ENCODE measurements at places on chromosomes 11 and 22. TPM values are rescaled to one million over a fixed set of nuclear protein-coding genes. Genes with fewer than 3 reads are reported as not detected.

The PGA5 gene
- 0.79 TPM for total RNA-seq

The IRAG1 gene
- total RNA-seq, result 3.7 TPM

The TRIM51 gene
- not detected for total RNA-seq

The LRRC10B gene
- total RNA-seq, result 0.12 TPM

The OR56B1 gene
- total RNA-seq, result not detected

- no peaks in the 10 kb centered on the region for H3K27me3 ChIP-seq
- no peaks in the 10 kb centered on the region for H3K36me3 ChIP-seq
- peak overlapping the region; percentile 66 for H3K4me3 ChIP-seq
- no peak overlapping the region for H3K27ac ChIP-seq
Measured at GRCh38 chr11:77067861-77068443, 1.2 kb downstream of the CAPN5 start.

DNA sequence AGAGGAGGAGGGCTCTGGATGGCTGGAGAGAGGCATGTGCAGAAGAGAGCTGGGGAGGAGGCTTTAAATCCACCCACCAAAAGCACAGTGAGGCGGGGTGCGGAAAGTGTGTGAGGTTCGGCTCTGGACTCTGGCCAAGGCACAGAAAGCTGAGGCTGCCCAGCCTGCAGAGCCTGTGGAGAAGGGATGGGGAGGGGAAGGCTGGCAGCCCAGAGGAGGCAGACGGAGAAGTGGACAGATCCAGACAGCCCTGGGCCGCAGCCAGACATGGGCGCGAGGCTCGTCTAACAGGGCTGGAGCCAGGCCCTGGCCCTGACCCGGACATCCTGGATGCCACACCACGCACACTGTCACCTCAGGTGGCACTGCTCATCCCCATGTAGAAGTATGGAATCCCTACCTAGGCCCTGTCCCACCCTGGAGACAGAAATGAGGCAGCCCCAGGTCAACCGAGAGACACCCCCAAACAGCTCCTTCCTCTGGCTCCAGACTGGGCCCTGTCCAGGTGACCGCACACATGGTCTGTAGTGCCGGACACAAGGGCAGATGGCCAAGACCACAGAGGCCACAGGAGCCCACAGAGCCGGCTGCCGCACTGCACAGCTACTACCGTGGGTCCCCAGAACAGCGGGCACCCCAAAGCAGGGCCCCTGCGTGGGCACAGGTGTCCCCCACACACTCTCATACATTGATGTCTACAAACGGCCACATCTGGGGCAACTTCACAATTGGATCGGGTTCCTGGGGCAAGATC, 16.6 kb upstream of the MOB2 start:
- H3K36me3 ChIP-seq, result no peaks in the 10 kb centered on the region
- peaks cover 4% of the 10 kb centered on the region for H3K4me1 ChIP-seq
- H3K27me3 ChIP-seq, result no peaks in the 10 kb centered on the region
- DNase-seq, result no peak
- no peak overlapping the region for H3K27ac ChIP-seq

- H3K4me3 ChIP-seq, result no peak overlapping the region
- H3K36me3 ChIP-seq, result no peaks in the 10 kb centered on the region
- DNase-seq, result peak; percentile 40
- no peak overlapping the region for H3K27ac ChIP-seq
Measured at GRCh38 chr11:127640561-127641451, 640.2 kb upstream of the KIRREL3 start.

GRCh38 chr11:107679255-107680024, 32.4 kb downstream of the SLN start:
- no peaks in the 10 kb centered on the region for H3K4me1 ChIP-seq
- no peak overlapping the region for H3K4me3 ChIP-seq
- H3K27ac ChIP-seq, result no peak overlapping the region
- no peak for DNase-seq
- no peaks in the 10 kb centered on the region for H3K27me3 ChIP-seq
- H3K36me3 ChIP-seq, result no peaks in the 10 kb centered on the region

DNA sequence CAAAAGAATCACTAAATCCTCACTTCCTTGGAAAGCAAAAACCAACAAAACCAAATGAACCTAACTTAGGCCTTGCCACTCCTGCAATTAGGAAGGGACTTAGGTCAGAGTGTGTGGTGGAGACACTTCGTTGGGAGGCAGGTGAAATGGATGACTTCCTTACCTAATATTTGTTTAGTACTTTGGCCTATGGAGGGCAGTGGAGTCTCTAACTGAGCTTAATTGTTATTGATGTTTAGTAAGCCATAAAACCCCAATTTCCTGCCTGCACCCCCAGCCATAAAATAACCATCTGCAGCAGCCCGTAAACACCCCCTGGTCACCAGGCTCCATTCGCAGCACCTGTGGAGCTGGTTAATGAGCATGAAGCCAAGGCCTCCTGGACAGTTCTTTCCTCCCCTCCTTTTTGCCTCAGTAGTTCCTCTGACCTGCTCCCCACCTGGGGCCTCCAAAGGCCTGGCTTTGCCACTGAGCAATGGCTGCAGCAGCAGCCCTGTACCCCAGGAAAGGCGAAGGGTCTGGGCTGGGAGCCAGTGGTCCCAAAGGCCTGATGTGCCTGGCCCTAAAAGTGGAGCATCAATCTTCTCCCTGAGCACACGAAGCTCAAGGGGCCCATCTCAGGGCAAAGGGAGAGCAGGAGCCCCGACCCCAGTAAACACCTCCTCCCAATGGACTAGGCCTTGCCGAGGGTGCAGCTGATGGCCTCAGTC, 15.6 kb upstream of the SYT13 start:
- no peak overlapping the region for H3K27ac ChIP-seq
- H3K4me3 ChIP-seq, result no peak overlapping the region
- H3K4me1 ChIP-seq, result no peaks in the 10 kb centered on the region

- no peak overlapping the region for H3K27ac ChIP-seq
- no peaks in the 10 kb centered on the region for H3K36me3 ChIP-seq
- no peak overlapping the region for H3K4me3 ChIP-seq
- no peaks in the 10 kb centered on the region for H3K27me3 ChIP-seq
Measured at GRCh38 chr11:39288011-39288410, 2171.4 kb downstream of the LRRC4C start.

- DNase-seq, result no peak
- no peak overlapping the region for H3K27ac ChIP-seq
- H3K4me3 ChIP-seq, result no peak overlapping the region
- H3K36me3 ChIP-seq, result peaks cover 31% of the 10 kb centered on the region
Measured at GRCh38 chr11:8686325-8686724, 3.7 kb downstream of the RPL27A start.

DNA sequence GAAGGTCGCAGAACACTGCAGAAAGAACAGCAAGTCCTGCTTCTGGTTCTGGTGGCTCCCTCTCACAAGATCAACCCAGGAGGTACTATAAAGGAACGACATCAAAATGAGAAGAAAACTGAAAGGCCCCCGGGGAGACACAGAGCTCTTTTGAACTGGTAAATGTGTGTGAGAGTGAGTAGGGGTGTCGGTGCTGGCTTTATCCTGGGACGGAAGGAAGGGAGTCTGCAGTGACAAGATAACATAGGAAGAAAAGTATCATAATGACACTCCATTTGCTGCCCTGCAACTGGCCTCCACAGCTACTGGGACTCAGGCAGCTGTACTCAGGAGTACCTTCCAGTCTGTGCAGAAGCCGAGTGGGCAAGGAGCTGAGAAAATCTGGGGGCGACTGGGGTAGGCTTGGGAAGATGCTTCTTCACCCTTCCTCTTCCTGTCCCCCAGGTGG, 60.9 kb downstream of the ENTHD1 start:
- peaks cover 15% of the 10 kb centered on the region for H3K27me3 ChIP-seq
- no peak overlapping the region for H3K27ac ChIP-seq
- no peak for DNase-seq
- H3K4me3 ChIP-seq, result no peak overlapping the region
- H3K36me3 ChIP-seq, result no peaks in the 10 kb centered on the region
- no peaks in the 10 kb centered on the region for H3K4me1 ChIP-seq

- peaks cover 9% of the 10 kb centered on the region for H3K27me3 ChIP-seq
- no peak for DNase-seq
- no peak overlapping the region for H3K4me3 ChIP-seq
- H3K27ac ChIP-seq, result no peak overlapping the region
- H3K36me3 ChIP-seq, result no peaks in the 10 kb centered on the region
- peaks cover 17% of the 10 kb centered on the region for H3K4me1 ChIP-seq
Measured at GRCh38 chr11:44770401-44770800, 43.6 kb downstream of the TSPAN18 start.

- H3K27me3 ChIP-seq, result no peaks in the 10 kb centered on the region
- no peaks in the 10 kb centered on the region for H3K36me3 ChIP-seq
- DNase-seq, result no peak
Measured at GRCh38 chr11:104033561-104033960, 2.9 kb upstream of the DDI1 start.

- H3K27ac ChIP-seq, result no peak overlapping the region
- H3K36me3 ChIP-seq, result no peaks in the 10 kb centered on the region
- H3K27me3 ChIP-seq, result peaks cover 52% of the 10 kb centered on the region
- H3K4me1 ChIP-seq, result peaks cover 16% of the 10 kb centered on the region
- DNase-seq, result no peak
Measured at GRCh38 chr11:43582863-43583462, 97.6 kb upstream of the HSD17B12 start.

GRCh38 chr11:134236834-134237556, 12.5 kb downstream of the VPS26B start:
- H3K36me3 ChIP-seq, result peaks cover 12% of the 10 kb centered on the region
- no peak overlapping the region for H3K4me3 ChIP-seq
- DNase-seq, result no peak
- no peaks in the 10 kb centered on the region for H3K4me1 ChIP-seq
- no peaks in the 10 kb centered on the region for H3K27me3 ChIP-seq
- no peak overlapping the region for H3K27ac ChIP-seq

- H3K27me3 ChIP-seq, result no peaks in the 10 kb centered on the region
- H3K36me3 ChIP-seq, result no peaks in the 10 kb centered on the region
- H3K27ac ChIP-seq, result no peak overlapping the region
- H3K4me1 ChIP-seq, result peaks cover 15% of the 10 kb centered on the region
Measured at GRCh38 chr22:19896665-19897355, 42.1 kb upstream of the GNB1L start.

- H3K36me3 ChIP-seq, result no peaks in the 10 kb centered on the region
- peaks cover 16% of the 10 kb centered on the region for H3K4me1 ChIP-seq
- no peak for DNase-seq
- H3K27ac ChIP-seq, result no peak overlapping the region
Measured at GRCh38 chr22:37275622-37276021, 6.7 kb upstream of the CYTH4 start.

- H3K4me3 ChIP-seq, result no peak overlapping the region
- no peak for DNase-seq
- no peaks in the 10 kb centered on the region for H3K36me3 ChIP-seq
- H3K27ac ChIP-seq, result no peak overlapping the region
- no peaks in the 10 kb centered on the region for H3K4me1 ChIP-seq
Measured at GRCh38 chr11:21707116-21707739, 485.7 kb upstream of the ANO5 start.

DNA sequence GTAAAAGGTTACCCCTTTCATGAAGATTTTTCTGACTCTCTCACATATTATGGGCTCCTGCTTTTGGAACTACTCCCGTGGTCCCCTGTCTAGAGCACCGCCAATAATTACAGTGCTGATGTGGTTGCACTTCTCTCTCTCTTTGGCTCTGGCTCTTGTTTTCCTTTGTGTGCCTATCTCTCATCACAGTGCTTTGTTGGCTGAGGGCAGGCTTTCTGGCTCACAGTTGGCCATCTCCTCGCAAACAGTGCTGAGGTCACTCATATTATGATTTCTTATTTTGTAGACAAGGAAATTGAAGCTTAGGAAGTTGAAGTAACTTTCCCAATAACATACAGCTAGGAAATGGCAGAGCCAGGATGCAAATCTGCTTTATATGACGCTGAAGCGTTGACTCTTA, 192.5 kb downstream of the DDX10 start:
- H3K27me3 ChIP-seq, result no peaks in the 10 kb centered on the region
- H3K27ac ChIP-seq, result no peak overlapping the region
- H3K4me1 ChIP-seq, result peaks cover 17% of the 10 kb centered on the region
- DNase-seq, result no peak

GRCh38 chr11:110947096-110947495, 234.9 kb upstream of the ARHGAP20 start:
- no peaks in the 10 kb centered on the region for H3K4me1 ChIP-seq
- no peak overlapping the region for H3K27ac ChIP-seq
- no peak overlapping the region for H3K4me3 ChIP-seq
- no peaks in the 10 kb centered on the region for H3K27me3 ChIP-seq
- no peak for DNase-seq

- H3K27me3 ChIP-seq, result no peaks in the 10 kb centered on the region
- H3K4me1 ChIP-seq, result no peaks in the 10 kb centered on the region
- no peak for DNase-seq
- no peaks in the 10 kb centered on the region for H3K36me3 ChIP-seq
- H3K27ac ChIP-seq, result no peak overlapping the region
Measured at GRCh38 chr11:80024119-80024518, 583.3 kb upstream of the TENM4 start.

DNA sequence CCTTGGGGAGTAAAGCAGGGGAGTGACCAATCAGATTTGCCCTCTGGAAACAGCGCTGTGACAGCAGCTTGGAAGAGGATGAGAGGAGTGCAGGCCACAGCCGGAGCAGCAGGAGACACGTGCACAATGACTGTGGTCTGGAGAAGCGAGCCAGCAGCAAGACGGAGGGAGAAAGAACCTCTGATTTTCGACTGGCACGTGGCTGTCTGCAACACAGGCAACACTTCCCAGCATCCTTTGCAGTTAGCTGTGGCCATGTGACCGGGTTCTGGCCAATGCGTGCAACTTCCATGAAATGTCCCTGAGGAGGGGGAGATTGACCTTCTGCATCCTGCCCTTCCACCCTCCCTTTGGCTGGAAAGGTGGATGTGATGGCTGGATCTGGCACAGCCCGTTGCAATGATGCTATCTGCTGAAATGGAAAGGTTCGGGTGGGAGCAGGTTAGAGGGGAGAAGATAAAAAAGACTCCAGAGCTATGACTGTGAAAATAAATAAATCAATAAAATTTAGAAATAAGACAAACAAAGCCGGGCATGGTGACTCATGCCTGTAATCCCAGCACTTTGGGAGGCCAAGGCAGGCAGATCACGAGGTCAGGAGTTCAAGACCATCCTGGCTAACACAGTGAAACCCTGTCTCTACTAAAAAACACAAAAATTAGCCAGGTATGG, 15.6 kb downstream of the PLA2G6 start:
- H3K4me3 ChIP-seq, result no peak overlapping the region
- H3K36me3 ChIP-seq, result no peaks in the 10 kb centered on the region
- H3K27me3 ChIP-seq, result no peaks in the 10 kb centered on the region
- no peak overlapping the region for H3K27ac ChIP-seq
- no peak for DNase-seq
- no peaks in the 10 kb centered on the region for H3K4me1 ChIP-seq
